ENCODE measurements at places on chromosomes 11 and 22.
A peak's percentile ranks its signal among the peaks of the same experiment; 100 is the strongest.

GRCh38 chr11:8711895-8712442, 29.4 kb downstream of the RPL27A start:
- no peak for DNase-seq

DNA sequence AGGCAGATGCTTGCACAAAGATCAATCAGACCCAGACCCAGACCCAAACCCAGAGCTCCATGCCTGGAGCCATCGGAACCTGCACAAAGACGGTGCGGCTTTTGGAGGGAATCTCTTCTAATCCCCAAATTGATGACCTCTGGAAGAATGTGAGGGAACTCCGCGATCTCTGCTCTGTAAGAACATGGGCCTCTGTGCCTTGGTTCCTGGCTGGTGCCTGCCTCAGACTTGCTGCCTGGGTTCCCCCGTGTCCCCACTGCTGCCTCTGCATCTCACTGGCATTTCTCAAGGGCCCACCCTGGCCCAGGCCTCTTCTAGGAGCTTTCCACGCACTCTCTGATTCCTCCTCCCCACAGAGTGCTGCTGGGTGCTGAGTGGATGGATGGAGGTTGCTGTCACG, 1044.4 kb downstream of the TBC1D22A start:
- DNase-seq, result no peak

- no peak for DNase-seq
Observed at GRCh38 chr22:30282616-30283046, 6.7 kb downstream of the CASTOR1 start.

DNA sequence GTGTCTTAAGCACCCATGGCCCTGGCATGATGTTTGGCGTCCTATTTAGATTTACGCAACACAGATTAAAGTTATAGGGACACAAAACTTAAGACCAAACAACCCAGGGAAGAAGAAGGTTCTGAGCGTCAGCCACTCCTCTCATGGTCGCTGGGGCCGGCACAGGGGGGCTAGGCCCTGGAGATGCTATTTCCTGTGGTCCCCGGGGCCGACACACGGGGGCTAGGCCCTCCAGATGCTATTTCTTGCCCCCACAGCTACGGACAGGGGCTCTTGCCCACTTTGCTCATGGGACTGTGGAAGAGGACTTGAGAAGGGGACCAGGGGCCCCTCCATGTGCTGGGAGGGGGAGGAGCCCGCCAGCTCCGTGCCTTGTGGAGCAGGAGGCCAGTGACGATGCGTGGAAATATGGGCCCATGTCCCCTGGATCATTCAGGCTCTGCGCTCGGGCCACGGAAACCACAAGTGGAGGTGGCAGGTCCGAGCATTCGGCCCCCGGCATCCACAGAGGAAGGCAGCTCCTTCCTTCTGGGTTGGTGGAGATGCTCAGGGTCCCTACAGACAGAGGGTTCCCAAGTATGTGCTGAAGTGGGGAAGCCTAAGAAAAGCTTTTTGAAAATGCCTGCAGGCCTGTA, 711.1 kb downstream of the BRD1 start:
- DNase-seq, result no peak

DNA sequence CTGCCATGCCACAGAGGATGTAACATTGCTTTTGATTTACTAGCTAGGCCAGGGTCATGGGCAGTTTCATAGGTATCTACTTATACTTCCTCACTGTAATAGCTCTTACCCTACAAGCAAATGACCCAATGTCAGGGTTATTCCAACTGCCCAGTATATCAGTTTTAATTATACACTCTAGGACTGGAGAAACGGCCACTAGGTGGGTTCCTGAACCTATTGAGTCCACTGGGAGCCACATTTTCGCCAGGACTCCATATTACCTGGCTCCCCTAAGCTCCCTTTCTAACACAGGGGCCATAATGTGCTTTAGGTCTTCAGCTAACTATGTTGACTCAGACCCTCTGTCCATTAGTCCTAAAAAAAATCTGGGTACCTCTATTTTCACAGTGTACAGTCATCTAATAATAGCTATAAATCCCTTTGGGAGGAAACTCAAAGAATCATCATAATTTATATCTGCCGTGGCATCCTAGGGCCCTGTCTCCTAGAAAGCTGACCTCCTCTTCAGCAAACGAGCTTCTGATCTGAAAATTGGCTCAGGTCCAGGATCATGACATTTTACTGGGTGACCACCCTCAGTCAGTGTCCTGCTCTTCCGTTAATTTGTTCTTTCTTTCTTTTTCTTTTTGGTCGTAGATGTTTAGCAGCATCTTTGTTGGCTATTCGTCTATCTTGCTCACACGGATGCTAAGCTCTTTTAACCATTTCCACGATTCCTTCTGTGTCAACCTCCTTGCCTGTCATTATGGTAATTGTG, 244.3 kb downstream of the FAM76B start:
- DNase-seq, result no peak

- DNase-seq, result no peak
Observed at GRCh38 chr11:91641153-91641552, 583.5 kb upstream of the FAT3 start.

DNA sequence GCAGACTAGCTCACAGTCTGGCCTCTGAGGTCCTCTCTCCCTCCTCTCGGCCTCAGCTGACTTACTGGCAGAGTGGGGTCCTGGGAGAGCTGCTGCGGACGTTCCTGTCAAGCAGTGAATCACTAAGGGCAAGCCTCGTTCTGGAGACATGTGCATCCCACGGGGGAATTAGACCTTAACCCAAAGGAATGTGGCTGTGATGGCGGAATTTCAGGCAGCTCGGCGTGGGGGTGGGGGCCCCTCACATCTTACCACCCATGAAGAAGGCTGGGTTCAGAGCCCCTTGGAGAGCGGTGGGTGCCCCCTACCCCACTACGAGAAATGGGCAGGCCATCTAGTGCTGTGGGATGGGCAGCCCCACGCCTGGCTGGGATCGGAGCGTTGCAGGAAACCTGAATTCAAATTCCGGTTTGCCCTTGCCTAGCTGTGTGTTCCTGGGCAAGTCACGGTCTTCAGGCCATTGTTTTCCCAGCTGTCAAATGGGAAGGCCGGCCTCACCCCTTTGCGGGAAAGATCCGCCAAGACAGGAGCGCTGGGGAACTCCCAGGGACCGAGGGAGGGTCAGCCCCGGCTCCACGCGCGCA, 554 bp downstream of the LRRC32 start:
- DNase-seq, result no peak

DNA sequence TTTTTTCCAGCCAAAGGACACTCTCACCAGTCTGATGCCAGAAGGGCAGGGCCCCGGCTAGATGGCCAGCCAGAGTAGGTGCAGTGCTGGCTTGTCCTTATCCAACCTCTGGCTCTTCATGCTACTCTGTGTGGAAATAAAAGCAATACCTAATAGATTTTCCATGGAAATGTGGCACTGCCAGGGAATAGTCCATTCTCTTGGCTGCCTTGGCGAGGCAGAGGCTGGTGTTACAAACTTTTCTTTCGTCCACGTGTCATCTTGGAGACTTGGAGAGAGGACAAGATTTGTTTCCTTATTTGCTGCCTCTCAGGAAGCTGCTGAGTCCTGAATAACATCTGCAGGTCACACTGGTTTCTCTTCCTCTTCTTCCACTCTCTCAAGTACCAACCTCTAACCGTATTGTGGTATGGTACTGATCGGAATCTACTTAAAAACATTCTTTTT, 17.2 kb upstream of the C1QTNF4 start:
- no peak for DNase-seq

GRCh38 chr11:118265954-118266353, 1.9 kb upstream of the MPZL2 start:
- peak; percentile 27 for DNase-seq

DNA sequence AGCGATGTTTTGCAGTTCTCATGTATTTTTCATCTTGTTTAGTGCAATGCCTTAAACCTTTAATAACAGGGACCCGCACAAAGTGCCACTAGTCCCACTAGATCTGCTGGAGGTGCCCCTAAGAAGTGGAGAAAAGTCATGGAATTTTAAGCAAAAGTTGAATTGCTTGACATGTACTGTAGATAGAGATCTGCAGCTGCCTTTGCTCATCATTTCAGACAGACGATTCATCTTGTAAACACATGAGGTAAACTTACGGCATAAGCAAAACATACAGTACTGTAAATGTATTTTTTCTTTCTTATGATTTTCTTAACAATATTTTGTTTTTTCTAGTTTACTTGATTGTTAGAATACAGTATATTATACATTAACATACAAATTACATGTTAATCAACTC, 295.6 kb downstream of the CASP12 start:
- no peak for DNase-seq

DNA sequence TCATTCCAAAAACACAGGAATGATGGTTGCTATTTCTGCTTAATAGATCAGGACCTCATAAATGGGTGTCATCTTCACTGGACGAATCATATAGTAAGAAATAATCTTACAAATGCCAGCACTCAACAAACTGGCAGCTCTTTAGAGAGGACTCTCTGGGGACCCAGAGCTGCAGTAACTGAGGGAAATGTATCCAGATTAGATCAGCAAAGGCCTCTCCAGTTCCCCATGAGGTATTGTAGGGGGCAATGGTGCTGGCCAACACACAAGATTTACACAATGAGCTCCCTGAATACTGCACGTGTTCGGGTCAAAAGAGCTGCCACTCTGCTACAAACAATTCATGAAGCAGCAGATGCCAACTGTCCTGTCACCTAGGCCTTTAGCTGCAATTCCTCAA, 110.2 kb downstream of the RBFOX2 start:
- no peak for DNase-seq

DNA sequence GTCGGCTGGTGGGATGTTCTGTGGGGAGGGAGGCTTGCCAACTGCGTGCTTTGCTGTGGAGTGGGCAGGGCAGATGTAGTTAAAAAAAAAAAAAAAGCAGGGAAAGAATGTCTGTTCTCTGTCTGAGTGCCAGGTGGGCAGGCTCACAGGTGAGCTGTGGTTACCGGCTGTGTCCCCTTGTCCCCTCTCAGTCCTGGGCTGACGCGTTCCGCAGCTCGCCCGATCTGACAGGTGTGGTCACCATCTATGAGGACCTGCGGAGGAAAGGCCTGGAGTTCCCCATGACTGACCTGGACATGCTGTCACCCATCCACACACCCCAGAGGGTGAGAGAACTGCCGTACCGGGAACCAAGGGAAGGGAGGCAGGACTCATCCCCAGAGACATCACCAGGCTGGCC, 23.6 kb downstream of the TOM1 start:
- no peak for DNase-seq

DNA sequence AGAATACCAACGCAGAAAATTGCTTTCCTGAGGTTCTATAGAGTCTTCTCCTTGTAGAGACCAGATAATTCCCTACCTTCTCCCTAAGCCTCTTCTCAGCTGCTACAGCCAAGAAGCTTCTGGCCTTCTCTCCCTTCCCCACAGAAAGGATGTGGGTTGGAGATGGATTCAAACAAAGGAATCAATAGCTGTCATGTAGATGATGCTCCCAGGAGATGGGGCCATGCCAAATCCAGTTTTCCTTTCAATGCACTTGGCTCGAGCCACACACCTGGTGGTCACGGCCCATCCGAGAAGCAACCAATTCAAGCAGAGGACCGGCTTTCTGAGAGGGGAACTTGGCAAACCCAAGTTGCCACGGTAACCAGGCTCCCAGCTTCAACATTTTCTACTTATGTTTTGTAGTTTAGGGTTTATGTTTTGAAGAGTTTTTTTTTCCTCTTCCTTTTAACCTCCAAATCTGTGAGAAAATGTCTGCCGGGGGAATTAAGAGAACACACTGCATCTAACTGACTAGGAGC, 31.3 kb upstream of the OPCML start:
- DNase-seq, result no peak

DNA sequence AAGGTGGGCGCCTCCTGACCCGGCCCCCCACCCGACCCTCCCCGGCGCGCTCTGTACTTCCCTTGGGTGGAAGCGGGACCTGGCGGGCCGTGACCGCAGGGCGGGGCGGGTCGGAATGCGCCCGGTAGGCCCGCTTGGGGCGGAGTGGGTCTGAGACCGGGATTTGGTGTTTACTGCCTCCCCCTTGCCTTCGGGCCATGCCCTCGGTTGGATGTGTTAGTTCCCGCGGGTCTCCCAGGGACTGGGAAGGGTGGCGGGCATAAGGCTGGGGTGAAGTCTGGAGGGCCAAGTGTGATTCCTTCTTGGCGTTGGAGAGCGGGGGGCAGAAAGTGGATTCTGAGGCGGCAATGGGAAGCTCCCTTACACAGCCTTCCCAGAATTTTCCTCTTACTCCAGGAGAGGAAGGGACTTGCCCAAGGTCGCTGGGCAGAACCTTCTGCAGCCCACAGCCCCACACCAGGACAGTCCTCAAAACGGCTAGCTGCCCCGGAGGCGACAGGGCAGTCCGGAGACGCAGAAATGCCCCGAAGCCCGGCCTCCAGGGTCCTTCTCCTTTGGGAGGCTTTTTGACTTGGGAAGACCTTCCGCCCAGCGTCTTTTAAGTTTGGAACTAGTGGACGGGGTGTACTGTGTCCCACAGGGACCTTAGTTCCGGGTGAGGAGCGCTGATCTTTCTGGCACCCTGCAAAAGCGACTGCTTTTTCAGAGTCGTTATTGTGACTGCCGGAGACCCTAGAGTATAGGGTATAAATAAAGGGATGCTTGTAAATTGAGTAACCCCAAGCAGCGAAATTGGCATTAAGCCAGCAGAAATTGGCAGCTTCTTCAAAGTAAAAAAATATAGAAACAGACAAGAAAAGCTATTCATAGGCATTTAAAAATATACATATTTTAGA, 647 bp downstream of the SWAP70 start:
- DNase-seq, result peak; percentile 44

- DNase-seq, result no peak
Observed at GRCh38 chr11:16839821-16840220, 101.4 kb downstream of the C11orf58 start.

DNA sequence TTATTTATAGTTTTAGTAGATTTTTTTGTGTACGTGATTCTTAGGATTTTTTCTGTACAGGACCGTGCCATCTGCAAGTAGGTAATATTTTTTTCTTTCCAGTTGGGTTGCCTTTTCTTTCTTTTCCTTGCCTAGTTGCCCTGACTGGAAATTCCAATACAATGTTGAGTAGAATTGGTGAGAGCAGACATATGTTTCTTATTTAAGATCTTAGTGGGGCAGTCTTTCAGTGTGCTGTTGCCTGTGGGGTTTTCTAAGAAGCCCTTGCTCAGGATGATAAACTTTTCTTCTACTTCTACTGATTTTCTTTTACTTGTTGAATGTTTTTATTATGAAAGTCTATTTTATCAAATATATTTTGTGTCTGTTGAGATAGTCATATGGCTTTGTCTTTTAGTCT, 33.0 kb downstream of the ATXN10 start:
- no peak for DNase-seq

- DNase-seq, result peak; percentile 62
Observed at GRCh38 chr11:66467034-66467659, 442 bp downstream of the PELI3 start.

All from adrenal gland (tissue), 19 donors.